ENCODE measurements at places on chromosomes 1 and 21. TPM values are rescaled to one million over a fixed set of nuclear protein-coding genes. Genes with fewer than 3 reads are reported as not detected.

DLGAP3 gene
- total RNA-seq: 0.34 TPM

DNA sequence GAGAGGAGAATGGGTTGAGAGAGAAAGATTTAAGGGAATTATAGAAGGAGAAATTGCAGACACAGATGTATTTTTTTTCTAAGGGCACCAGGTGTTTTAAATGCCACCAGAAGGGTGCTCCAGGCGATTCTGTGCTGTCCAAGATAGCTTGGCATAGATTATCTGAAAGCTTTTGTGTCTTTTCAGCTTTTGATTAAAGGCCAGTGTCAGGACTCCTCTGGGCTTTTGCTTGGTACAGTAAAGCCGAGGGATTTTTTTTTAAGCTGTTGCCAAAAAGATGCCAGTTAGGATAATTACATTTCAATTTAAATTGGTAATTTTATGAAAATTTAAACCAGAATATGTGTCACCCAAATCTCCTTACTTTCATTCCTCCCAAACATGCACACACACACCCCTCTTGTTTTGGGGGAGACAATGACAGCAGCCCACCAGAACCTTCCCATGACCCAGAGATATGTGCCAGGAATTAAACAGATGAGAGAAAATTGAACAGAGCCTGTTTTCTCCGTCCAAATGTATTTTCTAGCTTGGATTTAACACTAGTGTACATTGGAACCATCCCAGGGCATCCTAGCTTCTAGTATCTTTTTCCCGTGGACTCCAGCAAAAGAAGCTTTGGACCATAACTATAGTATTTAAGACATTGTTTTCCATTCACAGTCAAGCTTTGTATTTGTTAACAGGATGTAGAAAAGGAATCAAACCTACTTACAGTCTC is 670.7 kb upstream of the CXADR start:
- DNase-seq: no peak

DNA sequence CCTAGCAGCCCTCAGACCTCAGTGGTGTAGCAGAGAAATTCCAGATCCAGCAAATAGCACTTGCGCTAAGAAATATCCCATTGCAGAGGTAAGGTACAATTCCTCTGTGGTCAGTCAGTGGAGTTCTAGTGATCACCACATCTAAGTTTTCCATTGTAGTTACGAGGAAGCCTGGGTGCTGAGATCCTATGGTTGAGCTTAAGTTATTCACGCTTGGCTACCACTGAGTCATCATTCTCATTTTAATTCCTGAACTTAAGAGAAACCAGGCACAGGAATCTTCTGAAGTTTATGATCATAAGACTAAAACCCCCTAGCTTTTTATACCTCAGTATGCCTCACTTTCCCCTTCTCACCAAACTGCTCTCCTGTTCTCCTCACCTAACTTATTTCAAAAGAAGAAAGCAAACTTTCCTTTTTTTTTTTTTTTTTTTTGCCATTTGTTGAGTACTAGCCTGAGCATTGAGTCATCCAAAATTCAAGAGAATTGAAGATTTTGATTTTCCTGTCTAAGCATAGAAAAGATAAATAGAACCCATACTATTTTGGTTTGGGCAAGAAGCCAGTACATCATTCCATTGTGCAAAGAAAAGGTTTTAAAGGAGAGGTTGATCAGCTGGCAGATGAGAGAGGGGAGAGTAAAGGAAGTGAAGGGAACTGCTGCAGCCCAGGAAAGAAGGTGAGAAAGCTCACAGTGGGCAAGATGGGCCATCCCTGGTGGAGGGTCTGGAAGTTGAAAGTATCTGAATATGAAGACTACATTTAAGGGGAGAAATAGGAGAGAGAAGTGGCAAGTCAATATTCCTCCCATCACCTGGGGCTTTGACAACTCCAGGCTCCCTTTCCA is 39.9 kb downstream of the SERBP1 start:
- peak; percentile 72 for DNase-seq

- peak; percentile 91 for DNase-seq
These were observed 102.5 kb downstream of the TRABD2B start for GRCh38 chr1:47894410-47895278.

GRCh38 chr1:244209955-244210354 is 158.9 kb downstream of the ZBTB18 start:
- no peak for DNase-seq

DNA sequence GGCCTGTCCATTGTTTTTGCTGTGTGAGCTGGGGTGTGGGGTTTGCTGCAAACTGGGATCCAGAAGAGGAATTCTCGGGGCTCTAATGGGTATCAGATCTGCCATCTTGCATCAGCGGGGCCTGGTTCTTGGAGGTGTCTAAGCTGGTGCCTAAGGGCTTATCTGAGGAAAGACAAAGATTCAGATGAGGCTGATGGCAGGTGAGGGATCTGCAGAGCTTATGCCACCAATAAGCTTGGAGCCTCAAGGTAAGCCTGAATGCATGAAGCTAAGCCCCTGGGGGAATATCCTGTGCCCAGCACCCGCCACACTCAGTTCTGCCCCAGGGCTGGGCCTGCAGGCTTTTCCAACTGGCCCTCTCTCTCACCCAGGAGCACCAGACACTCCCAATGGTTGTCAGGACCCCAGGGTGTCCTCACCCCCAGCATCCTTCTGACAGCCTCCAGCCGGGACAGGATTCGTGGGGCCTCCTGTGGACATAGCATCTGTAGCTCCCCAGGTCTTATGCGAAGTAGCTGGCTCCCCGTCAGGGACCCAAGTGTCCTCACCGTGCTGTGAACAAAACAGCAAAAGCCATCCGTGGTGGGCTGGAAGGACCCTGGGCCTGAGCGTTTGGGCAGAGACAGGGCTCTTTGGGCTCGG is 9.5 kb upstream of the GSTM3 start:
- no peak for DNase-seq

CAMTA1 gene
- total RNA-seq: 105 TPM

GRCh38 chr1:201288007-201288406 is 4.7 kb downstream of the PKP1 start:
- DNase-seq: no peak

DNA sequence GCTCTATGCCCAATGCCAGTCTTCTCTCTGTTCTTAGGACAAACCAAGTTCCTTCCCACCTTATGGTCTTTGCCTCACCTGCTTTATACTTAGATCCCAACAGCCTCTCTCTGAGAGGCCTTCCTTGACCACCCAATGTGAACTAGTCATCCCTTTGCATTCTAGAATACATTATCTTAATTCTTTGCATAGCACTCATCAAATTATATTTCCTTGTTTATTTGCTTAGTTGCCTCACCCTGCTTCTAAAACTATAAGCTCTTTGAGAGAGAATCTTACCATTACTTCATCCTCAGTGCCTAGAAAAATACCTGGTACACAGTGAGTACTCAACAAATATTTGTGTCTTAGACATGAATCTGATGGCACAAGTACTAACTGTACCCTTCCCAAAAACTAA is 8.0 kb downstream of the PIGP start:
- no peak for DNase-seq

- no peak for DNase-seq
These were observed 5.9 kb downstream of the MCOLN3 start for GRCh38 chr1:85042413-85042812.

DNA sequence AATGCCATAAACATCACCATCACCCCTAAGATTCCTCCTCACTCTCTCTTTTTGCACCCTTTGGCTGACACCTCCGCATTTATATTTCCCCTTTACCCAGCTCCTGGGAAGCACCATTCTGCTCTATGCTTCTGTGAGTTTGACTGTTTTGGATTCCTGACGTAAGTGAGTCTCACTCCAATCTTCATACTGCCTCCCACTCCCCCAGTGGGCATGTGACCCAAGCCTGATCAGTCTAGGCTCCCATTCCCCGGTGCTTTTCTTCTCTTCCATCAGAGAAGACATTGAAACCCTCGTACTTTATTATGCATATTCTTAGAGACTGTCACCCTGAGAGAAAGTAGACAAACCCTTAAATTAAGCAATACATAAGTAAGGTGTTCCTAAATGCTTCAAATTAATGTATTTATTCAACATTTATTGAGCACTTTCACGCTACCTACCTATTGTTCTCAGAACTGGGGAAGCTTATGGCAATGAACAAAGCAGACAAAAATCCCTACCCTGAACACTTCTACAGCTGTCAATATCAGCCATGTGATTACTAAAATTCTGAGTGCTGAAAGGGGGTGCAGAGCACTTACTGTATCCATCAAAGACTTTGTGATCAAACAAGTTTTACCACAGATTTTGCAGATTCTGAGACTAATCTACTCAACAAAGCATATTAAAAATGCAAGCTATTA is 43.4 kb upstream of the DIPK1A start:
- DNase-seq: no peak

- DNase-seq: no peak
These were observed 103.8 kb upstream of the PDE4B start for GRCh38 chr1:65688848-65689247.

MNDA gene
- not detected for total RNA-seq

DNA sequence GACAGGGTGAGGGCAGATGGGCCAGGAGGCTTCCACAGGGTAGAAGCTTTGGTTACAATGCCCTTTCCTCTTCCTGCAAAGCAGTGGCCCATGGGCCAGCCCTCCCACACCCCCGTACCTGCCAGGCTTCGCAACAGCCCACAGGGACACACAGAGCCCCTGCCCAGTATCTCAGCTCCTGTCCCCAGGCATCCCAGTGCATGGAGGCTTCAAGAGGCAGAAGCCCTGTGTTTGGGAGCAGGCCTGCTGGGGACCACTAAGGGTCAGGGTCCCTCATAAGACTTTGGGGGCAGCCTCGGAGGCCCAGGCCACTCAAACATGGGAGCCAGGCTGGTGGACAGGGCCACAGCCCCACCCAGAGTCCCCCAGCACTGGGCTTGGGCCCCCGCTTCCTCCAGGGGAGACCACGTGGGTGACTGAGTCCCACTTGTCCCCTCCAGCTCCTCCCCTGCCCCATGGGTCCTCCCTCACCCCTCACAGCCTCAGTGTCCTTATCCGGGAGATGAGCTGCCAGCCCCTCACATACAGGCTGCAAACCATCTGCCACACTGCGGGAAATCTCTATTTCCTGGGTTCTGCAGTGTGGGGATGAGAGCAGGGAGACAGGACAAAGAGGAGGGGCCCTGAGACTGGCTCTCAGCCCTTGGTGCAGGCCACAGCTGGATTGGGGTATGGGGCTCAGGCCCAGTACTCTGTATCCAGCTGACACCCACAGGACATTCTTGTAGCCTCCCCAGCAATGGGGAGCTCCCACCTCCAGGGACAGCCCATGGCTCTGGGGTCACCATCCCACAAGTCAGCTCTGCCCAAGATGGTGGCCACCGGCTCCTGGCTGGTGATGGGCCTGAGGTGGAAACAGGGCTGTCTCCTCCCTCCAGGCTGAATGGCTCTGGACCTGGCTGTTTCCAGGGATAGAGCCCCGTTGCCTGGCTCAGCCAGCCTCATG is 50.7 kb downstream of the WNT9A start:
- DNase-seq: no peak

GRCh38 chr1:219171192-219171935 is 2.3 kb upstream of the LYPLAL1 start:
- DNase-seq: no peak

TMPRSS15 gene
- 0.03 TPM for total RNA-seq

- no peak for DNase-seq
These were observed 111.9 kb upstream of the SLC44A3 start for GRCh38 chr1:94708299-94708685.

ADCY10 gene
- total RNA-seq: not detected

DDAH1 gene
- total RNA-seq: 56.3 TPM

OR10J1 gene
- total RNA-seq: not detected

GRCh38 chr1:221813887-221814286 is 72.0 kb upstream of the DUSP10 start:
- no peak for DNase-seq

ESRRG gene
- total RNA-seq: 0.17 TPM

GDAP2 gene
- 41.6 TPM for total RNA-seq

GRCh38 chr1:3787349-3787715 is 9.0 kb downstream of the LRRC47 start:
- DNase-seq: no peak

- DNase-seq: no peak
These were observed 3.4 kb upstream of the KCNN3 start for GRCh38 chr1:154873321-154873950.

- DNase-seq: no peak
These were observed 103.9 kb downstream of the RAVER2 start for GRCh38 chr1:64848803-64849202.

GRCh38 chr1:201335174-201335870 is 42.2 kb downstream of the TNNT2 start:
- DNase-seq: no peak

DNA sequence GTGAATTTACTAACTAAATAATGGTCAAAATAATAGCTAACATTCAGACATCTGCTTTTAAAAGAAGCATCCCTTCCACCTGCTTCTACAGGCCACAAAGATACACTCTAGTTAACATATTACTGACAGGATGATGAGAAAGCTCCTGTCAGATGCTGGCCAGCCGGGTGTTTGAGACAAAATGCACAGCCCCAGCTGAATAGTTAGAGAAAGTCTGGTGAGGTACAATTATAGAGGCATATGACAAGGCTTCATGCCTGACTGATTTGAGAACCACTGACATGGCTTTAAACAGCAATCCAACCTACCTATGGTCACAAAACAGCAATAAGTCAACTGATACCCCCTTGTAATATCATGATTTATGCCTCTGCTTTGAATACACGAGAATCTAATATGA is 137.0 kb downstream of the DENND1B start:
- no peak for DNase-seq

PLPPR5 gene
- total RNA-seq: not detected

APCS gene
- total RNA-seq: not detected

TCEA3 gene
- 1.7 TPM for total RNA-seq

- peak; percentile 18 for DNase-seq
These were observed 43.9 kb upstream of the SGIP1 start for GRCh38 chr1:66489972-66490601.

AQP10 gene
- total RNA-seq: not detected

AK5 gene
- 18.1 TPM for total RNA-seq

DNA sequence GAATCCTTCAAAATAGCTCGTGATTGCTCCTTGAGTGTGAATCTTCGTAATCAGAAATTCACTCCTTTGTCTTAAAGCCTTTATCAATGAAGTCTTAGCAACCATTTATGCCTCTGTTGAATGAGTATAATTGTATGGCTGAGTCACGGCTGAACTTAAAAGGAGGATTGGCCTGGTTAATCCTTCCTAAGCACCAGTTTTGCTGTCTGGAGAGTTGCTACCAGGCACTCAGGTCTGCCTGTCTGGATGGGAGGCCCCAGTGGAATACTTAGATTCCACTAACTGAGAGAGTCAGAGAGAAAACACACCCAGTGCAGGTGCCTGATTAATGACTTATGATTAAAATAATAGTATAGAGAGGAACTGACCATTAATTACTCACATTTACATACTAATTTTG is 7.6 kb upstream of the HHAT start:
- no peak for DNase-seq

DNA sequence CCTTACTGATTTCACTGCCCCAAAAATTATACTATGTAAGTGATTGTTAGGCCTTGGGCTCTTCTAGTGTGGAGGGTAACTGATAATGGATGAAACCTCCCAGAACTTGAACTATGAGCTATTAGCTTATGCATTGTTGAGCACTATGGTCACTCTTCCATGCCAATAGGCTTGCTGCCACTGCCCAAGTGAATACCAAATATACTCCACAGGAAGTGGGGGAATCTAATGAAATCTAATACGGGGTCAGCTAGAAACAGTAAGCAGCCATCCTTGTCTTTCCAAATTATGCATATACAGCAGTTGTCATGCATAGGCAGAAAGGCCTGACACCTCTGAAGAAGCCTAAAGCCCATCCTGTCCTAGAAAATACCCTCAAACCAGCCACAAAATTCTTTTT is 198.7 kb upstream of the PTBP2 start:
- DNase-seq: peak; percentile 12

- no peak for DNase-seq
These were observed 95.7 kb upstream of the C1orf105 start for GRCh38 chr1:172324761-172325160.

SPATA46 gene
- not detected for total RNA-seq

NBPF4 gene
- total RNA-seq: 0.46 TPM

TTC39A gene
- total RNA-seq: 0.06 TPM
